ENCODE measurements at places on chromosomes 12 and 14.

- DNase-seq, result no peak
These were observed 224.2 kb upstream of the PWP1 start for GRCh38 chr12:107461222-107461975.

DNA sequence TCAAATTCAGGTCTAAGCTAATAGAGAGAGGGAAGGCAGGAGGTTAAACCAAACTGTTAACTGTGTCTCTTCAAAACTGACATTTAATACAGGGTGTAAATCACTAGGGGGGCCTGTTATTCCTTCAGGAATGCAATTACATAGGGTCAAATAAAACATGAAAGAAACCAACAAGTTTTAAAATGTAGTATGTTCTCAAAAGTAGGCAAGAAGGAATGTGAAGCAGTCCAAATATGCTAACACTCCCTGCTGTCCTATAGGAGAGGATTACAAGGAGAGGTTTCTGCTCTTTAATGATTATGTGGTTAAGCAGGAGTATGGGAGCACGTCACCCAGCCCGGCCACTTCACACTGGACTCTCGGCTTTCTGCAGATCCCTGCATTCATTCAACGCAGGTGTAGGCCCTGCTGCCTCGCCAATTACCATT, 42.5 kb upstream of the BMP4 start:
- DNase-seq, result no peak

GRCh38 chr14:22070119-22070982, 396.7 kb upstream of the OR4E1 start:
- DNase-seq, result peak; percentile 49

DNA sequence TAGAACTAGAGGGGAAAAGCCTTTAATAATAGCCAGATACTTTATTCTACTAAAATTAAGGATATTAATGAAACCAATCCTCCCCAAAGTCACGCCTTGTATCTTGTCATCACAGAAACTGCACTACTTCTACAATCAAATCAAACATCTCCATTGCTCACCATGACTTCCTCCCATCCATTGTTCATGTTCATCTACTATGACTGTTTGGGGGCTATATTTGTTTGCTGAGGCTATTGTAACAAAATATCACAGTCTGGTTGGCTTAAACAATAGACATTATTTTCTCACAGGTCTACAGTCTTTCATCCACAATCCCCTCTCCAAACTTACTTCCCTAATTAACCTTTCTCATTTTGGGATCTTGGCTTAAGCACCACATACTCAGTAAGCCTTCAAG, 193.6 kb upstream of the FSCB start:
- DNase-seq, result no peak

DNA sequence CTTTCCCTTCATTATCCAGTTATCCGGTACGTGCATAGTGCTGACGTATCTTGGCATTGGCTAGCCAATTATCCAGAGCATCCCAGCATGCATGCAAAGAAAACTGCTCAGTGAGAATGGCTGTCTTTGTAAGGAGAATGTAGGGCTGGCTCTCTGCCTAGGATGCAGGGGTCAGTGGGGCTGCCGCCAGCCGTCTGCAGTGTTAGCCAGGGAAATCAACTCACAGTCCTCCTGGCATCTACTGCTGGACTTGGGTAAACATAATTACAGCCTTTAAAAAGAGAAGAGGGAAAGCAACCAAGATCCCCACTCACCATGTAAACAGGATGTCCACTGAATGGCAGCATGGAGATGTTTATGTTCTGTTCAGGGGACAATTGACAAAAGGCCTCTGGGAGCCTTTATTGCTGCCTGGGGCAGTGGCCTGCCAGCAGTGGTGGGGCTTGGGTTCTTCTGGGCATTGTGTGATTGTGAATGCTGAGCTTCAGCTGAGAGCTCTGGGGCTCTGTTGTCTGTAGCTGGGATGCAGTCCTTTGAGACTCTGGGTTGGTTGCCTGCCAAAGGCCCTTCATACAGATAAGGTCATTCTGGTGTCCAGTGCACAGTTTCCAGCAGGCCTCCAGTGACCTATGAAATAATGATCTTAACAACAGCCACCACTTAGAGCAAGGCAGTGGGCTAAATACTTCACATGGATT, 121.8 kb downstream of the TBC1D30 start:
- DNase-seq, result no peak

GRCh38 chr12:52156311-52156710, 35.5 kb downstream of the KRT80 start:
- DNase-seq, result no peak

- no peak for DNase-seq
These were observed 25.0 kb upstream of the POLR3B start for GRCh38 chr12:106332536-106332935.

- DNase-seq, result no peak
These were observed 163.2 kb downstream of the RPL10L start for GRCh38 chr14:46488374-46488773.

- DNase-seq, result no peak
These were observed 46.7 kb upstream of the FICD start for GRCh38 chr12:108468196-108468968.

DNA sequence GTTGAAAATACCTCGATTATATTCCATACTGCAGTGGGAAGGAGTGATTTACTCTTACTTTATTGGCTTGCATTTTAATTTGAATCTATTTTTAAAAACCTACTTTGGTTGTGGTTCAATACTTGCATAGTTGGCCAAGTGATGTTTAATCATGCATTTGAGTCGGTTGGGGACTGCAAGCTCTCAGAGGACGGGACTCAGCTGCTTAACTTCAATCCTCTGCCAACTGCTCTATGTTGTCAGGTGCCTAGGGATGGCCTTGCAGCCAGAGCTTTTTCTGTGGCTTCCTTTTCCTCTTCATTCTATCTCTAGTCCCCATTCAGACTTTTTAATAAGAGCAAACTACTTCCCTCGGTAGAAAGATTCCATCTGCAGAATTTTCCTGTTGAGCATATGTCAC, 53.4 kb upstream of the KRR1 start:
- DNase-seq, result no peak

DNA sequence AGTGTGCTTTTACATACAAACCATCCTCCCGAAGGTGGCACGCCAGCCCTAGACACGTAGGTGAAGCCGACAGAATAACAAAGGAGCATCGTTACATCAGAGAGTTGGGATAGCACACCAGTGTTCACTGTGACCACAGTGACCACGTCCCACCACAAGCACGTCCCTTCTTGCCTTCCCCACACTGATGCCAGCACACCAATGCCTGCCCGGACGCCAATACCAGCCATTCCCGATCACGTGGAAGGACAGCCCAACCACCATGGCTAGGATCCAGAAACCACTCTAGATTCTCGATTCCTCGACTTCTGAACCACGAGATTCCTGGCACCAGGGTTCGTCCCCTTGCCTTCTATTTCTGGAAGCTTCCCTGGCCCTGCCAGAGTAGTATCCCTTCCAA, 48.0 kb upstream of the GPR68 start:
- no peak for DNase-seq

DNA sequence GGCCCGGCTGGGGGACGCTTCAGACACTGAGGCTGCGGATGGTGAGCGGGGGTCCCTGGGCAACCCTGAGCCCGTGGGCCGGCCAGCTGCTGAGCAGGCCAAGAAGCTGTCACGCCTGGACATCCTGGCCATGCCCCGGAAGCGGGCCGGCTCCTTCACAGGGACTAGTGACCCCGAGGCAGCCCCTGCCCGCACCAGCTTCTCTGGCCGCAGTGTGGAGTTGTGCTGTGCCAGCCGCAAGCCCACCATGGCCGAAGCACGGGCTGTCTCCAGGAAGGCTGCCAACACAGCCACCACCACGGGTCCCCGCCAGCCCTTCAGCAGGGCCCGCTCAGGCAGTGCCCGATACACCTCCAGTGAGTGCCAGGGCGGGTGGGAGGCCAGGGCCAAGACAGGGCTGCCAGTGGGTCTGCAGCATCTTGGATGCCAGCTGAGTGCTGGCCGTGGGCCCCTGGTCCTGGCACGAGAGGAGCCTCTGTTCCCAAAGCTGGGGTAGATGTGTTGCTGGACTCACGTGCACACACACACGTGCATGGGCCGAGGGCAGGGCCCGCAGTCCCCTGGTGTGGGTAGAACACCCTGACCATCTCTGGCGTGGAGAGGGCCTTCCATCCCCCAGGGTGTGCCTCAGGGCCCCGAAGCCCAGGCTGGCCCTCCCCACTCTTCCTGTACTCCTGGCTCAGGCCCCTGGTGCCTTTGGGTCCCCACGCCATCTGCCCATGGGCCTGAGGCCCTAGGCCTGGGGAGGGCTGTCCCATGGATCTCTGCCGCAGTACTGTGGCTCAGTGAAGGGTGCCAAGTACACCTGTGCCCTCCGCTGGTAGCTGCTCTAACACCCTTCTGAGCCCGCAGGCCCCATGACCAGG, 22.8 kb downstream of the CEP170B start:
- DNase-seq, result peak; percentile 1

DNA sequence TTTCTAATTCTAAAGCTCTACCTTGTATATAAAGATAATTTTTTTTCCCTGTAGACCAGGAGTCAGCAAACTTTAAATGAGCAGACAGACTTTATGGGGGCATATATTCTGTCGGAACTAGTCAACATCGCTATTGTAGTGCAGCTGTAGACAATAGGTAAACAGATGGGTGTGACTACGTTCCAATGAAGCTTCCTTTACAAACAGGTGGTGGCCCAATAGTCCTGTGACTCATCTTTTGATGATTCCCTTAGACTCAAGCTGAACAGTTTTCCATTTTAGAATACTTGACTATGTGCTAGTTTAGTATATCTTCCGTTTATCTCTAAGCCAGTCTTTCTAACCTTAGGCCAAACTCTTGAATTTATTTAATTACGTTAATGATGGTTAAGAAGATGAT, 16.3 kb downstream of the MUCL1 start:
- DNase-seq, result no peak

DNA sequence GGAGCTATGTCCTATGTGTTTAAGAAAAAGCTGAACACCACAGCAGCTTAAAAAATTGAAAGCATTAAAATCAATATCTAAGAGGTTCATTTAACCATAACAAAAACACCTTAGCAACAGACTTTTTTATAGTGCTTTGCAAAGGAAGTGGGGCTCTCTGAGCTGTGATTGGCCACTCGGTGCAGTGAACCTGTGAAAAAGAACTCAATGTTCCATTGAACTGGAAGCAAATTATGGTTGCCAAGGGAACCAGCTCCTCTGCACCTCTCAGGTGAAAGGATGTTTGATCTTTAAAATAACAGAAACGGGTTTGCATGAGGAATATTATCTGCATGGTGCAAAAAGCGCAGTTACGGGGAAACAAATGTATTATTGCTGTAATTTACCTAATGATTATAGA, 149.4 kb downstream of the SNAPC1 start:
- no peak for DNase-seq

DNA sequence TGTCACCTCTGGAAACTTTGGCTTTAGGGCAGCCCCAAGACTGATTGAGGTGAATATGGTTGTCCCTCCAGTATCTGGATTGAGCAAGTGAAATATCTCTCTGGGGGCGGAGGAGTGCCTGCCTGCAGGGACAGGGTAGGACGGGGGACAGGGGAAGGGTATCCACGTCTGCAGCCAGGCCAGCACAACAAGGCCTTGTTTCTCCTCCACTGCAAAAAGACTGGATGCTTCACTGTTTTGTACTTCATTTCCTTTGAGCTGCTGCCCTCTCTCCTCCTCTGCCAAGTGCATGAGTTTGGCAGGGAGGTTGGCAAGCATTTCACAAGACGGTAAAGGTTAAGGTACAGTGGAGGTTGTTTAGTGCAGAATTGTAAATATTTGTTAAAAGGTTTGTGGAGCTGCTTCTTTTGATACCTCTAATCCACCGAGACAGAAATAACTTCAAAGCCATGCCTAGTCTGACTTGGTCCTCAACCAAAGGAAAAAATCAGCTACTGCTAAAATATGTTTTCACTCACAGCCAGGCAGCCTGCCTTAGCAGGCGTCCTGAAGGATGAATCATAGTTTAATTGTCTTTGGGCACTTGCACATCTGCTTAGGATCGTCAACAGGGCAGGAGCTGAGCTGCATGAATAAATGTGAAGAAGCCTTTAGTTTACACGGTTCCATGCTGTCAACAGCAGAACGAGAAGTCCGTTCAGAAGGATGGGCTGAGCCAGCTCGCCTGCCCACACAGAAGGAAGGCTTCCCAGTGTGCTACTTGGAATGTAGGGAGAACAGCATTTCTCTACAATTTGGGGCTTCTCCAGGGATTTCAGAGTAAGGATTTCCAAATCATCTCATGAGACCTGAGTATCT, 269.7 kb downstream of the TTC6 start:
- no peak for DNase-seq

DNA sequence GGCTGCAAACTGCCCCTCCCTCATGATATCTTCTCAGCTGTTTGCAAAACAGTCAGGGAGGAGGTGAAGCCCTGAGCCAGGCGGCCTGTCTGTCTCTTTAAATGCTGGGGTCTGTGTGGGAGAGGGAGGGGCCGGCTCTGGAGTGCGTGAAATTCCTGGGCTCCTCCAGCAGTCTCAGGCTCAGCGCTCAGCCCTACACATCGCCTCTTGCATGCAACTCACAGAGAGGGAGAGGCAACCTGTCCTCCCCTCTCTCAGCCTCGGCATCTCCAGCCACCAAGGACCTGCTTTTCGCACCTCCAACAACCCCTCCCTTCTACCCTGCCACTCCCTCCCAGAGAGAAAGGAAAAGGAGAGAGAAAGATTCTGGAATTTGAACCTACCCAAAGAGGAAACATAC, at the start of gene NRXN3:
TSS of gene NRXN3 (plus strand) at position 171 of the 400 bp plus-strand sequence. CDS start 72,721 bp downstream, outside the sequence.
- no peak for DNase-seq

DNA sequence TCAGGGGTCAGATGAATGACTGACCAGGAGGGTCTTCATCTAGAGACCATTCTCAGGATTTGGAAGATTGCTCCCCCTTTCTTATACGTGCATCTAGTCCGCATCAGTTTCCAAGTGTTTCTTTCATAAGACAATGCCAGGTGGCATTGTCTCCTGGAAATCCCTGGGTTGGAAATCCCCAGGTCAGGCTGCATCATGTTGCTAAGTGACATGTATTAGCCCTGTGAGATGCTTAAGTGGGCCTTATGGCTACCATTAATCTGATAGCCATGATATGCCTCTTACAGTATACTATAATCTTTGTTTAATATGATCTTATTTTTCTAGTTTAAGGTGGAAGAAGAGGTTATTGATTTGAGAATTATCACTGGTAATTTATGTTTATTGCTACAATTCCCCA, 92.8 kb downstream of the DIO3 start:
- no peak for DNase-seq

GRCh38 chr14:80862983-80863382, 78.6 kb downstream of the CEP128 start:
- no peak for DNase-seq

DNA sequence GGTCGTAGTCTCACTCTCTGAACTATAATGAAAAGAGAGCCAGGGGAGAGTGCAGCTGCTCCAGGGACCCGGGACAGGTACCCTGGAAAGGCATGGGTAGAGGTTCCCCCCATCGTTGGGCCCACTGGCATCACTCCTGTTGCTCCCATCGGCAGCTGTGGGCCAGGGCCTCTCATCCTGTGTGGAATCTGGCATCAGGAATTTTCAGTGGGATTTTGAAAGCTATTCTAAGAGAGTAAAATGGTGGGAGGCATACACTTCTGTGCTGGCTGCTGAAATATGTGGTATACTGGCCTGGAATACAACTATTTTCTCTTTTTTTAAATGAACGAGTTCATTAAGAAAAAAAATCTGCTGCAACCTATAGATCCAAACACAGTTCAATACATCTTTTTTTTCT, 38.1 kb downstream of the EML1 start:
- no peak for DNase-seq

All from activated CD4-positive, alpha-beta T cell treated with anti-CD3 and anti-CD28 coated beads, Interleukin-2, amount 50 U/mL, for 48 hours (primary cell).